ENCODE measurements at places on chromosomes 2 and 18.

GRCh38 chr2:6820236-6820635 lies 45.5 kb downstream of the CMPK2 start:
- no peak overlapping the region for H3K27ac ChIP-seq
- no peaks in the 10 kb centered on the region for H3K36me3 ChIP-seq
- H3K4me3 ChIP-seq: no peak overlapping the region
- no peaks in the 10 kb centered on the region for H3K27me3 ChIP-seq
- H3K4me1 ChIP-seq: no peaks in the 10 kb centered on the region
- DNase-seq: no peak

- peaks cover 63% of the 10 kb centered on the region for H3K27me3 ChIP-seq
- no peak for DNase-seq
- peaks cover 30% of the 10 kb centered on the region for H3K4me1 ChIP-seq
- no peak overlapping the region for H3K4me3 ChIP-seq
- no peaks in the 10 kb centered on the region for H3K36me3 ChIP-seq
These were observed 143.2 kb downstream of the MEIS1 start for GRCh38 chr2:66578054-66578686.

DNA sequence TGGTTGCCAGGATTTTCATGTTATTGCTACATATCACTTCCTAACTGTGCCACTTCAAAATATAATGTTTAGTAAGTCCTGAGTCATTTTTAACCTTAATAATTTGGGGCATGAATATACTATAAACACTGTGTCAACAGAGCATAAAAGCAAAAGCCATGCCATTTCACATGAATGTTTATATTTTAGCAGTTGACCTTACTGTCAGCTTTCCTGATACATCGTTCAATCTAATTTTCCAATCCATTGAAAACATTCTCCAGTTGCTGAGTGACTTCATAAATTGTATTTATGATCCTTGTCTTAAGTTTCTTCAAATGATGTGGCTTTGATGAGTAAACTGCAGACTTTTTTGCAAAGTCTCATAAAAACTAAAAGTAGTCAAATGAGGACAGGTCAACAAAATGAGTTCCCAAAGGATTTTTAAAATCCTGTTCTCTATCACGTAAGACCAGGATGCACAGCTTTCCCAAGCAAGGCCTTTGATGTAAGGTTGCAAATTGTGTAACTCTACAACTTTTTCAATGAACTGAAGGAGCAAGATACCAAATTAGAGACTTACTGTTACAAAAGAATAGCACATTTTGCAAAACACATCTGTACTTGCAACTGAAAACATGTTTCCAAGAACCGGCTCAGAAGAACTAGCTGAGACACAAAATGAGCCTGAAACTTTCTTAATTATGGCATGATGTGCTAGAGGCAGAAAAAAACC lies 117.7 kb downstream of the SATB2 start:
- H3K36me3 ChIP-seq: no peaks in the 10 kb centered on the region
- DNase-seq: no peak
- H3K27ac ChIP-seq: no peak overlapping the region
- H3K4me1 ChIP-seq: no peaks in the 10 kb centered on the region

DNA sequence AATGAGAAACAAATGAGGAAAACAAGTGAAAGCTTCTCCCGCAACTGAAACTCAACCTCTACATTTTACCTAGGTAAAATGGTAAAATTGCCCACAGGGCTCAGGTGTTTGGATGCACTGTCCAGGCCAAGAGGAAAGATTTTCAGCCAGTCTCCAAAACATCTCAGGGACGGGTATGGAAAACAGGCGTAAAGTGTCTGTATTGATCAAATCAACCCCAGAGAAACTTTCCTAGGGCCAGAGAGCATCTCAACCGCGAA lies 361 bp upstream of the HAT1 start:
- peaks cover 4% of the 10 kb centered on the region for H3K36me3 ChIP-seq
- H3K4me3 ChIP-seq: peak overlapping the region; percentile 50
- no peaks in the 10 kb centered on the region for H3K27me3 ChIP-seq
- H3K27ac ChIP-seq: peak overlapping the region; percentile 66
- DNase-seq: no peak

DNA sequence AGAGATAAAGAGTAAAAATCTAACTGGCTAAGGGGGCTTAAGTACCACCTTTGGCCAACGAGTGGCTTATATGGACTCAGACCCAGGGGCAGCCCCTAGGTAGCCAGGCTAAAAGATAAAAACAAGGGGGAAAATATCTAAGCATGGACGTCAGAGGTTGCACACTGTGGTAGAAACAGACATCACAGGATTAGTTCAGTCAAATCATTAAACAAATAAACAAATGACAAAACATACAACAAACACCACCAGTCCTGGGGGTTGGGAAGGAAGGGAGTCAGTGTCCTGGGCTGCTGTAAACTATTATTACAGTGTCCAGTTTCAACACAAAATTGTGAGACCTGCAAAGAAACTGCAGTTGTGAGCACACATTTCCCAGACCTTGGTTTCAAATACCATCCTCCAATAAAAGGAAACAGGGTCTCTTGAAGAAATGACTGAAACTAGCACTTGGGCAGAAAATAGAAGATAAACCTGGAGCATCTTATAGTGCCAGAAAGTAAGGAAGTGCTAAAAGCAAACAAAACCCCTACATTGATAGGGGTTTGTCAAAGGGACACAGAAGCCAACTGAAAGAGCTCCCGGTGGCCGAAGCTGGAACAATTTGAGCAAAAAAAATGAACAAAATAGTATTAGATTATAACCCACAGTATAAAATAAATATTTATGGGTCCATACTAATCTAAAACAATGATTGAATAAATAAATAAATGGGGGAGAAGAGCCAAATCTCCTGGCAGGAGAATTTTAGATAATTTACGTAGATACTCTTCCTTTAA lies 154.8 kb upstream of the KLF7 start:
- no peak overlapping the region for H3K4me3 ChIP-seq
- H3K36me3 ChIP-seq: no peaks in the 10 kb centered on the region
- no peak for DNase-seq

DNA sequence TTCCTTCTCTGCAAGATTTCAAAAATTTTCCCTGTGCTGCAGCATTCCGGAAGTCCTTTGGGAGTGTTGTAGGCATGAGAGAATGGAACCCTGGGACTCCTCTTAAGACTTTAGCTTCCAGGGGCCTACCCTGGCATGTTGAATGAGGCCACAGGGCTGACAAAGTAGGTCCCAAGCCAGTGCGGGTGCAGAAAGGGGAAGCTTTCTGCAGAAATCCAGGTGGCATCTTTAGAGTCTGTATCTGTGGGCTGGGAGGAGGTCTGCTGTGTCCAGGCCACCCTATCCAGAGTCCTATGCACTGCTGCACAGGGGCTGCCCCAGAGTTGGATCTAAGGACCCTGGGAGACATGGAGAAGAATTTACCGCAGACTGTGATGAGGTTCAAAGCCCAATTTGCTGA lies 1.9 kb upstream of the SIX2 start:
- peaks cover 39% of the 10 kb centered on the region for H3K27me3 ChIP-seq
- DNase-seq: no peak
- H3K36me3 ChIP-seq: no peaks in the 10 kb centered on the region
- no peak overlapping the region for H3K27ac ChIP-seq

DNA sequence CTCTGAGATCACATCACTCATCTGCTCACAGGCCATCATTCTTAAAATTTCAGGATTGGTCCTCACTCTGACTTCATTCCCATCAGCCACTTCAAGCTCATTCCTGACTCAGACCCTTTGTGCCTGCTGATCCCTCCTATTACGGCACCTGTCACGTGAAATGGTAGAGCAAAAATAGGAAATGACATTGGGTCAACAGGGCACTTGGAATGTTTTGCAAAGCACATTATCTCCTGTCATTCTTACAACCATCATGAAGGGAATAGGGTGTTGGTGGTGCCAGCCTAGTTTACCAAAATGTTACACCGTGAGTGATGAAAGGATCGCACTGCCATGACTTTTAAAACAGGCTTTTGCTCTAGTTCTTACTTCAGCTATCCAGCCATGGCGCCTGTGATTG lies 61.1 kb downstream of the EIF5B start:
- no peaks in the 10 kb centered on the region for H3K27me3 ChIP-seq
- H3K27ac ChIP-seq: no peak overlapping the region
- H3K4me3 ChIP-seq: no peak overlapping the region

DNA sequence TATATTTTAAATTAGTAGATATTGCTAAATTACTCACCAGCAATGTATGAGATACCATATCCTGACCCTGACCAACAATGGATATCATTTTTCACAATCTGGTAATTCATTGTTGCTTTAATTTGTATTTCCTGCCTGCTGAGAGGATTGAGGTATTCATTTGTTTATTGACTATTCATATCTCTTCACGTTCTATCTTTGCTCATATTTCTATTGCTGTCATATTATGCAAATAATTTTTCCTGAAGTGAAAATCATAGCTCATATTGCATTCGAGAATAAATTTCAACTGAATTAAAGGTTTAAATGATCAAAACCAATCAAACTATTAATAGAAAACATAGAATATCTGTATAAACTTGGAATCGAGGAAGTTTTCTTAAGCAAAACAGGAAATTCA lies 31.0 kb downstream of the INO80D start:
- no peak overlapping the region for H3K4me3 ChIP-seq
- no peak overlapping the region for H3K27ac ChIP-seq
- no peaks in the 10 kb centered on the region for H3K27me3 ChIP-seq
- H3K36me3 ChIP-seq: peaks cover 11% of the 10 kb centered on the region
- peaks cover 9% of the 10 kb centered on the region for H3K4me1 ChIP-seq

- no peaks in the 10 kb centered on the region for H3K36me3 ChIP-seq
- H3K27ac ChIP-seq: peak overlapping the region; percentile 34
- no peaks in the 10 kb centered on the region for H3K27me3 ChIP-seq
- peaks cover 5% of the 10 kb centered on the region for H3K4me1 ChIP-seq
- DNase-seq: peak; percentile 5
These were observed 186.8 kb upstream of the CTAGE1 start for GRCh38 chr18:22604390-22604985.

DNA sequence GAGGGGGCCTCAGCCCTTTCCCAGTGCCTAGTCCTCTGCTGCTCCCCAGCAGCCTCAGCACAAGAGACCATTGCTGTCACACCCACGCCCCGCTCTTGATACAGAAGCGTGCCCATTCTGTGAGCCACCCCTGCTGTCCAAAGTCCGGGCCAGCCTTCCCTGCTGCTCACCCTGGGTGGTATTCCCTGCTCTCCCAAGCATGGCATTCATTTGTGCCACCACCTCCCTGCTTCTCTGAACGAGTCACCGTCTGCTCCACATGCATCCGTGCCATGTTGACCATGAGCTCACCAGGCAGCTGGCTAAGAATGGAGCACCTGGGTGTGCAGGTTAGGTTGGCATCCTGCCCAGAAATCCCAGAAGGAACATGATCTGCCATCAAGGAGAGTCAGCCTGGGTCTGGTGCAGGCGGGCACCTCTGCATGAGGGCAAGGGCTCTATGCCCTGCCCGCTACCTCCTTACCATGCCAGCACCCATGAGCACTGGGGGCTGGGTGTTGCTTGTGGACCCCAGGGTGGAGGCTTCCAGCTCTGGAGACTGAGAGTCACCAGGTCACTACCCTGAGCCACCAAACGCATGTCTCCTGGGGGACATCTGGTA lies 63.0 kb downstream of the TWIST2 start:
- peak; percentile 48 for DNase-seq
- no peak overlapping the region for H3K27ac ChIP-seq
- H3K27me3 ChIP-seq: no peaks in the 10 kb centered on the region
- no peaks in the 10 kb centered on the region for H3K36me3 ChIP-seq
- no peak overlapping the region for H3K4me3 ChIP-seq

- no peak for DNase-seq
- H3K4me3 ChIP-seq: no peak overlapping the region
- H3K36me3 ChIP-seq: no peaks in the 10 kb centered on the region
These were observed 142.0 kb upstream of the APCDD1 start for GRCh38 chr18:10312326-10313015.

- H3K27ac ChIP-seq: no peak overlapping the region
- H3K4me3 ChIP-seq: no peak overlapping the region
These were observed 142.3 kb downstream of the GBX2 start for GRCh38 chr2:236025892-236026291.

DNA sequence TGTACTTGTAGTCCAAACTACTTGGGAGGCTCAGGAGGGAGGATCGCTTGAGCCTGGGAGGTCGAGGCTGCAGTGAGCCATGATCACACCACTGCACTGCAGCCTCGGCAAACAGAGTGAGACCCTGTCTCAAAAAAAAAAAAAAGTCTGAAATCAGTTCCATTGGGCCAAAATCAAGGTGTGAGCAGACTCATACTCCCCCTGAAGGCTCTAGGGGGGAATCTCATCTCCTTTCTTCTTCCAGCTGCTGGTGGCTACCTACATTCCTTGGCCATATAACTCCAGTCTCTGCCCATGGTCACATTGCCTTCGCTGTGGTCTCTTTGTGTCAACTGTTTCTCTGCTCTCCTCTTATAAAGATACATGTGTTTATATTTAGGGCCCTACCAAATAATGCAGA lies 234.0 kb downstream of the LRRTM1 start:
- no peak for DNase-seq
- H3K36me3 ChIP-seq: no peaks in the 10 kb centered on the region
- no peak overlapping the region for H3K27ac ChIP-seq

- peaks cover 5% of the 10 kb centered on the region for H3K36me3 ChIP-seq
- peaks cover 7% of the 10 kb centered on the region for H3K4me1 ChIP-seq
- no peak for DNase-seq
- no peaks in the 10 kb centered on the region for H3K27me3 ChIP-seq
- no peak overlapping the region for H3K4me3 ChIP-seq
- no peak overlapping the region for H3K27ac ChIP-seq
These were observed 19.8 kb upstream of the RNU4ATAC start for GRCh38 chr2:121510857-121511256.

- H3K27me3 ChIP-seq: no peaks in the 10 kb centered on the region
- no peak overlapping the region for H3K4me3 ChIP-seq
- no peaks in the 10 kb centered on the region for H3K36me3 ChIP-seq
- H3K27ac ChIP-seq: no peak overlapping the region
- H3K4me1 ChIP-seq: no peaks in the 10 kb centered on the region
- no peak for DNase-seq
These were observed 34.1 kb downstream of the BCL11A start for GRCh38 chr2:60519231-60519863.

DNA sequence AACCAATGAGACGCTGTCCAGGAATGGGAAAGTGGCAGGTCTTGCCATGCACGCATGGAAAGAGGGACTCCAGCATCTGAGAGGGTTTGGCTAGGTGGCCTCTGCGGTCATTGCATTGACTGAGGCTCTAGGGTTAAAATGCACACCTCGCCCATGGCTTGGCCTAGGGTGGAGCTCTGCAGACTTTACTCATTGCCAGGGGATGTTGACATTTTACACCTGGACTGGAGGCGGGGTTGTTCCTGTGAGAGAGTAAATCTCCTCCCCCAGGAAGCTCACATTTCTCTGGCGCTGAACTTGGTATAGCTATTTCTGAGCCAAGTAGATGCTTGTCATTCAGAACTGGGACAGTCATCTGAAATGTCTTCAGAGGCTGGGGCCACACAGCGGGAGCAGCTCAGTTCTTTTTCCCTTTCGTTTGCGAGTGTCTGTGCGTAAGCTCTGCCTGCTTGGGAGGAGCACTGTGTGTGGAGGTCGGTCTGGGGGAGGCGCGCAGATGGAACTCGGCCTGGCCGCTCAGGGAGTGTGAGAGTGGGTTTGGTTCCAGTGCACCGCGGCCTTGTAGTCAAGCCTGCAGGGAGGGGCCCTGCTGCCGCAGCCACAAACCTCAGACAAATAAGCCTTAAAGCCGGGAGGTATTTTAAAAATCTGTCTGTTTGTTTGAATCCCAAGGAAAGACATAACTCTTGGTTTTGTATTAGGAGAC lies 76.5 kb downstream of the LPIN1 start:
- no peaks in the 10 kb centered on the region for H3K4me1 ChIP-seq
- no peaks in the 10 kb centered on the region for H3K27me3 ChIP-seq
- no peak overlapping the region for H3K4me3 ChIP-seq
- DNase-seq: no peak
- no peak overlapping the region for H3K27ac ChIP-seq
